ENCODE measurements at places on chromosomes 3 and 15.

DNA sequence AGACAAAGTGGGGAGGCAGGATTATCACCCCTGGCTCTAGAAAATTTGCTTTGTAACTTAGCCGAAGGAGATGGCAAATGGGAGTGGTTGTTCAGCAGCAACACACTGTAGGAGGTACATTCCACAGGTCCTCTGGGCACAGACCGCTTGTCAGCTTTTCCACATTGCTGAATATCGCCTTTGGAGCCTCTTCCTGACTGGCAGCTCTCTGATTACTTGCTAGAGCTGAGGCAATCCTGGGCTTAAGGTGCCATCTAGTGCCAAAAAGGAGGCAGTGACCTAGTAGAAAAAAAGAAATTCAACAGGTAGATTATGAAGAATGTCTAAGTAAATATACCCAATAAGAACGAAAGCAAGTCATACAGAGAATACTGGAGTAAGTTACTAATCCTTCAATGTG, 13.1 kb upstream of the SCN5A start:
- no peak for DNase-seq

DNA sequence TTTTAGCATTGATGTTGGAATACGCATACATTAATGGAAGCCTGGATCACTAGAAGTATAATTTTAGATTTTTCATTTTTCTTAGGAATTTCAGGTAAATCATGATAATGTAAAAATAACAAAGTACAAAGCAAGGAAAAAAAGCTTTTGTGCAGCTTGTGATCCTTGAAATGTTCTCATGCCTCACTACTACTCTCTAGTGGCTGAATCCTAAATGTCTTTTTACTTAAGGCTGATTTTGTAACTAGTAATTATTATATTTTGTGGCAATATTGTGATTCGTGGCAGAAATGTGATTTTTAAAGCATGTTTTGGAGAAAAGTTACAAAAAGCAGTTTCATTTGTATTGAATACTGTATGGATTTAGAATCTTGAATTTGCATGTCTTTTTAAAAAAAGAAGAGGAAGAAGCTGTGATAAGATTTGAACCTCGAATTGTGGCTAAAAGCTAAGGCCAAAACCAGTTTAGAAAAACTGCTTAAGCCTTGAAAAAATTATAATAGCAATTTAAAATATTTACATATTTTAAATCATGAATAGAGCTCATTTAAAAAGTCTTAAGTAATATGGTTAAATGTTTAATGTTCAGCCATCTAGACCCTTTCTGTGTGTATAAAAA, 39.0 kb downstream of the U2SURP start:
- no peak for DNase-seq

DNA sequence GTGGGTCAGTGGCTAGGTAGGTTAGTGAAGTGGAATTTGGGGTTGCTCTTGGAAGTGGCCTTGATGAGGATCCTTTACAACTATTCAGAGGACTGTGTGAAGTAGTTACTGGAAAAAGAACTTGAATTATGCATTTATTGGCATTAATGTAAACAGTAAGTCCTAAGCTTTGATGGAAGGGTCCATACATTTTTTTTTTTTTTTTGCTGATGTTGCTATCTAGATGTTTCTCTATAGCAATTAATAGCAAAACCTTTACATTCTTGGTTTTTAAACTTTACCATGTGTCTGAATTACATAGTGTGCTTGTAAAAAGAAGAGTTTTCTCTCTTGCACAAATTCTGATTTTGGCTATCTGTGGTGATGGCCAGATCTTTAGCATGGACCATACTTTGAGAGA, 9.5 kb downstream of the ZNF621 start:
- no peak for DNase-seq

DNA sequence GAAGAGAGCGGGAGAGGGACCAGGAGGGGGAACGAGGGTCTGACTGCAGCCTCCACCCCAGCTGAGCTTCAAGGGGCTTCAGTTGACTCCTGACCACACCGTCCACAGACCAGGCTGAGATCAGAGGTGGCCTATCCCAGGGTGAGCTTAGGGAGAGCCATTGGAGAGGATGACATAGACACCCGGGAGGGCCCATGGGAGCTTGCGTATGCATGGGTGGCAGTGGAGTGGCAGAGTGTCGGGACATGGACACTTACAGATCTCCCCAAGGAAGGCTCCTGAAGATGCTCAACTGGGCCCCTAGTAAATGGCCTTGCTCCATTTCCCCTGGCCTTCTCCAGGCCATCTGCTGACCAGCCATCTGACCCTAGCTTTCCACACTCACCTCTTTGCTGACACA, 12.6 kb upstream of the ALAS1 start:
- DNase-seq, result no peak

GRCh38 chr3:156630773-156631093, 43.7 kb upstream of the TIPARP start:
- no peak for DNase-seq

DNA sequence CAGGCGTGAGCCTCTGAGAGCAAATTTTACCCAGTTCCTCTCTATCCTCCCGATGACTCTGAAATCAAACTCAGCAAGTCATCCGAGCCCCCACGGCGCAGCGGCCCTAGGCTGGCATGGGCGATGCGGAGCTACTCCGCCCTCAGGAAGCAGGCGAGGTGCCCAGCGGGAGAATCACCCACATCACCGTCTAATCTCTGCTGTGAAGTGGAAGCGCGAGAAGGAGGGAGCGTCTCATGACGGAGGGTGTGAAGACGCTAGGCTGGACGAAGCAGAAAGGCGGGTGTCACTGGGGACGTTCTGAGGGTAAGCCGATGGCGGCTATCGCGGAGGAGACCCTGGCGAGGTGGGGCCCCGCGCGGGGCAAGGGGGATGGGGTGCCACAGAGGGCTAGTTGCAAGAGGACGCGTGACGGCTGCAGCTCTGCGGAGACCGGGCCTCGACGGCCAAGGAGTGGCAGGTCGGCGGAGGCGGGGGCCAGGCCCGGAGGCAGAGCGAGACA, 9.1 kb upstream of the GNAI2 start:
- DNase-seq, result no peak

DNA sequence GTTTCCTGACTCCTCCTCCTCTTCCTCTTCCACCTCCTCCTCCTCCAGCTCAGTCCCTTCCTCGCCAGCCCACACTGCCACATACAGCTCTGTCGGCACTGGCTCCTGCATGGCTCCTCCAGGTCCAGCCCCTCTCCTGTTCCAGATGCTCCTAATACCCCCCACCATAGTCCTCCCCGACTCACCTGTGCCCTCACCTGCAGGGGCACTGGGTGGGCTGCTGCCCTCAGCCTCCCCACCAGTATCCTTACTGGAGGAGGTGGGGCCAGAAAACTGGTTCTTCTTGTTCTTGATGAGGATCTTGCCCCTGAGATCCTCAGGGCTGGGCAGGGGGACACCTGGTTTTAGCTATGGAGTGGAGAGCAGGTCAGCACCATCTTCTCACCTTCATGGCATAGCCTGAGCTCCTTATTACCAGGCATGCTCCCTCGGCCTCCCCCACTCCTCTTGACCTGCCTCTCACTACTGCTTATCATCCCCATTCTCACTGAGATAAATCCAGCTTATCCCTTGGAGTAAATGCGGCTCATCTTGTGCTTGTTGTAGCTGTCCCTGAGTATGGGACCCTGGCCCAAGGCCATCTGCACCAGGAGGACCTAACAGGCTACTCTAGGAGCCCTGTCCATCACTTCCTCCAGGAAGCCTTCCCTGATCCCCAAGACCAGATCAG, 11.0 kb downstream of the PLCB2 start:
- DNase-seq, result no peak

- DNase-seq, result no peak
Observed at GRCh38 chr3:171459942-171460724, at the start of gene TNIK. Gene TNIK (minus strand): TSS chr3:171460405. CDS start chr3:171460063, 342 bp downstream.

- DNase-seq, result no peak
Observed at GRCh38 chr3:19256313-19256712, 108.0 kb downstream of the KCNH8 start.

- no peak for DNase-seq
Observed at GRCh38 chr3:182628531-182628930, 164.8 kb upstream of the ATP11B start.

DNA sequence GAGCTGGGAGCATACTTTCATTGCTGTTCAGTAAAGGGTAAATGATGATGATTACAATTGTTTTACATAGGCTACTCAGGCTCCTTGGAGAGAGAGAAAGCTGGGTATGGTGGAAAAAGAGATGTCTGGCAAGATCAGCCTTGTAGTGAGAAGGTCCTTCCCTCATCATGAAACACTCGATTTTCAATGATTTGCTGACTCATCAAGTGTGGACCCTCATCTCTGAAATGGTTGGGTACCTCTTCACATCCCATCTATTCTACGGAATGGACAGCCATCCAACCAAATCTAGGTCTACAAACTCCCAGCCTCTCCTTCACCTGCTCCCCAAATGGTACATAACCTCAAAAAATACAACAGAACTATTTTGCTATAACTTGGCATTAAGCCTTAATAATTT, 370.5 kb upstream of the WNT5A start:
- DNase-seq, result no peak

DNA sequence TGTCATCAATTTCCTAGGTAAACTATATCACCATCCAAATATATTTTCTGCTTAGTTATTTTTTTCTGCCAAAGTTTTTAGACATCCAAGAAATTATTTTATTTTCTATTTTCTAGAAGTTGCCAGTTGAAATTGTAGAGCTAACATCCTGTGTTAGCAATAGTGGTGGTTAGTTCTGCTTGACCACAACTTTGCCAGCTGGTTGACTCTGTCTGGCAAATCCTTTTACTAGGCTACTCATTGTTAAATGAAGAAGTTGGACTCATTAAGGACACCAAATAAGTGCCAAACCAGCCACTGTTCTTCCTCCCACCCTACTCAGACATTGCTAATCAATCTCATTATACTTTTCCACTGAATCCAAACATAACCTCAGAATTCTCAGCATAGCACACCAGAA, 15.4 kb upstream of the CRBN start:
- no peak for DNase-seq

GRCh38 chr15:68782589-68783161, 38.0 kb downstream of the ANP32A start:
- no peak for DNase-seq

GRCh38 chr15:95556866-95557225, 773.7 kb upstream of the NR2F2 start:
- no peak for DNase-seq

DNA sequence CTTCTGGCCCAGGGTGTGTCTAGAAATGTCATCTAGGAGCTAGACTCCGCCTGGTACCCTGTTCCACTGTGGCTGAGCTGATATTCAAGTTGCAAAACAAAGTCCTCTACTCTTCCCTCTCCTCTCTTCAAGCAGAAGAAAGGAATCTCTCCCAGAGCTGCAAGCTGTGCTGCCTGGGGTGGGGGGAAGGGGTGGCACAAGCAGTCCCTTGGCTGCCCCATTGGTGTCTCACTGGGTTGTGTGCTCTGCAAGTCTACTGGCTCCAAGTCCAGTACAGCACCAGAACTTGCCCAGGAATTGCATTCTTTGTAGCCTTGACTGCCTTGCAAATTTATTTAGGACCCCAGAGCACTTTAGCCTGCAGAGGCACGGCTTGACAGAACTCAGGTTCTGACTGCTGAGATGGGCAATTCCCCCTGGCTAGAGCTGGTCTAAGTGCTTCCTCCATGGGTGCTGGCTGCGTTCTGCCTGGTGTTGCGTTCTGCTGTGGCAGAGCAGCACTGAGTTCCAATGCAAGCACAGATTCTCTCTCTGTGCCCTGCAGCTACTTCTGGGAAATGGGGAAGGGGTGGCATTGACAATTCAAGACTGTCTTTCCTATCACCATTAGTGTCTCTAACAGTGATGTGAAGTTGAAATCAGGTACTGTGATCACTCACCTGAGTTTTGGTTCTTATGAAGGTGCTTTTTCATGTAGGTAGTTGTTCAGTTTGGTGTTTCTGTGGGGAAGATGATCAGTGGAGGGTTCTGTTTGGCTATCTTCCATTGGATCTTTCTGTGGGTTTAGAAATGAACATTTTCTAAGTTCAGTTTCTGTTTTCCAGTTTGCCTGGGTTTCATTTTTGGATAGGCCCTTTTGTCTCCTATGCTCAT, 39.5 kb downstream of the OXSR1 start:
- no peak for DNase-seq

DNA sequence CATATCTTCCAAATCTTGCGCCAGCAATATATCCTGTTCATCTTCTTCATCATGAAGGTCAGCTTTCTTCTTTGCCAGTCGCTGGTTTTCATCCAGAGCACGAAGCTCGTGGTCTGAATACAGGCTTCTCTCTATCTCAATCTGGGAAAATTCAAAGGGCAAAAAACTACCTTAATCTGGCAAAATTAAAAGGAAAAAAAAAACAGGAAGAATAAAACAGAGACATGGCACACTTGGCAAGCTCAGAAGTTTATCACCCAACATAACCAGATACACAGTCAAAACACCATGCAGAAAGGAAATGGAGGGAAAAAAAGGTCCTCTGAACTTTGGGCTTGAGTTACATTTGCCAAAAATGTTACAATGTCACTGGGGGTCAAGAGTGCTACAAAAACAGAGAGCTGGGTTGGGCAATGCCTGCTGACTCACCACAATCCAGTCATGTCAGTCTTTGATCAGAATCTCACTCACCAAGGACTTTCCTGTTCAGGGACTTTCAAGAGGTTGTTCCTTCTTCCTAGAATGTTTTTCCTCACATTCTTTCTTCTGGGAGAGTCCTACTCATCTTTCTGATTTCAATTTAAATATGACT, 1.5 kb downstream of the MRPL46 start:
- DNase-seq, result no peak

DNA sequence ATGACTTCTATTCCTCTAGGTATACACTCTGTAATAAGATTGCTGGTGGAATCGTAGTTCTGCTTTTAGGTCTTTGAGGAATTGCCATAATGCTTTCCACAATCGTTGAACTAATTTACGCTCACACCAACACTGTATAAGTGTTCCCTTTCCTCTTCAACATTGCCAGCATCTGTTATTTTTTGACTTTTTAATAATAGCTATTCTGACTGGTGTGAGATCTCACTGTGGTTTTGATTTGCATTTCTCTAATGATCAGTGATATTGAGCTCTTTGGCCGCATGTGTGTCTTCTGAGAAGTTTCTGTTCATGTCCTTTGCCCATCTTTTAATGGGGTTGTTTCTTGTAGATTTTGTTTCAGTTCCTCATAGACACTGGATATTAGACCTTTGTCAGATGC, 12.8 kb downstream of the NXPE3 start:
- no peak for DNase-seq

- DNase-seq, result no peak
Observed at GRCh38 chr3:42019144-42019952, 57.4 kb upstream of the ULK4 start.

Data from left renal pelvis (tissue), 4 donors.